ENCODE measurements at places on chromosomes 13 and 19.

DNA sequence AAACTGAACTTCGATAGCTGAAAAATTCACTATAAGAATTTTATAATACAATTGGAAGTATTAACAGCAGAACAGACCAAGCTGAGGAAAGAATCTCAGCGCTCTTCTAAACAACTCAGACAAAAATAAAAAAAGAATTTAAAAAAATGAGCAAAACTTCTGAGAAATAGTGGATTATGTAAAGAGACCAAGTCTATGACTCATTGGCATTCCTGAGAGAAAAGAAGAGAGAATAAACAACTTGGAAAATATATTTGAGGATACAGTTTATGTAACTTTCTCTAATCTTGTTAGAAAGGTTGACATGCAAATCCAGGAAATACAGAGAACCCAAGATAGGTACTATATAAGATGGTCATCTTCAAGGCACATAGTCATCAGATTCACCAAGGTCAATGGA, 25.4 kb downstream of the SLC25A15 start:
- no peak for DNase-seq

DNA sequence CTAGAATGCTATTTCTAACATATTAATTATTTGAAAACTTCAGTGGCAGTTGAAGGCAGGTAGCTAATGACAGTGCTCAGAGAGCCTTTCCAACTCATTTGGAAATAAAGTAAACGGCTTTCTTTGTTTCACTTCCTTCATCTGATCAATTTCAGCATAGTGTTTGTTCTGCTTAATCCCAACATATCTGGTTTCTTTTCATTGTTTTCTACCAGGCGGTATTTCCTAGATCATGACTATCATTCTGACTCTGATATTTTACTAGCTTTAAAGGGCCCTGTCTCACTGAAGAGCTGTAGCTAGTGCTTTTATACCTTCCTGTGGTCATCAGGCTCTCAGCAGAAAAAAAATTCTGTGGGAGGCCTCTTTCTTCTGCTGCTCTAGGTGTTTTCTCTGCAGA, 178.6 kb downstream of the RBM26 start:
- DNase-seq = no peak

- no peak for DNase-seq
Observed at GRCh38 chr19:34327851-34328250, 37.1 kb upstream of the GPI start.

DNA sequence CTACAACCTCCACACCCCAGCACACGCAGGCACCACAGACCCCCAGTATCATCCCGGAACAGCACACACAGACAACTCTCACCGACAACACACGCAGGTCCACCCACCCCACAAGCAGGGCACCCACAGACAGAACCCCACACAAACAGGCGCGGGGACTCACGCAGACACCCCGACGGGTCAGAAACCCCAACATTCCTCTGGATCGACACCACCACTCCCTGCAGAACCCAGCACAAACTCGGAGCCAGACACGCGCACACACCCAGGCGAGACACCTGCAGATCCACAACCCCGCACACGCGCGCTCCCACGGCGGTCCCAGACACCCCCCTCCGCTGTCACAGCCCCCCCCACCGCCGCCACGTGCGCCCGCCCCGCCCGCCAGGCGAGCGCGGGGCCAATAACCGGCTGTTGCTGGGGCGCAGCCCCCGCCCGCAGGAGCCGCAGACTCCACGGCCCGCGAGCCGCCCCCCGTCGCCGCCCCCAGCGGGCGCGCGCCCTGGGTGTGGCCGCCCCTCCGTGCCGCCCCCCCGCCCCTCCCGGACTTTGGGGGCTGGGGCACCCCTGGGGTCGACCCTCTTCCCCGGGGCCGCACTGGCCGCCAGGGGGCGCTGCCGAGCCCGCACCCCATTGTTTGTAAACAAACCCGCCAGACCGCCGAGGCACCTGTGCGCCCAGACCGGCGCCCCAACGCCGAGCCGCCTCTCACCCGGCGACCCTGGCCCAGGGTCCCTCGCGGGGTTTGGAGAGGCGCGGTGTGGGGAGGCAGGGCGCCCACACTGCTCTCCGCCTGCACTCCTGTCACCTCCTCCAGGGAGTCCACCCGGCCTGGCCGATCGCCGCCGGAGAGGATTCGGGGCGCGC, 712 bp downstream of the BBC3 start:
- DNase-seq = peak; percentile 35

- DNase-seq = no peak
Observed at GRCh38 chr19:10417541-10418234, 2.6 kb upstream of the PDE4A start.

GRCh38 chr13:94122300-94122915, 357.1 kb downstream of the DCT start:
- no peak for DNase-seq

GRCh38 chr19:3507371-3508120, 1.4 kb downstream of the FZR1 start:
- DNase-seq = no peak
